ENCODE measurements at places on chromosomes 11 and 22. TPM values are rescaled to one million over a fixed set of nuclear protein-coding genes. Genes with fewer than 3 reads are reported as not detected.

GRCh38 chr11:74019860-74020259 lies 11.0 kb upstream of the UCP3 start:
- H3K36me3 ChIP-seq: no peaks in the 10 kb centered on the region
- H3K4me1 ChIP-seq: peaks cover 18% of the 10 kb centered on the region
- H3K27me3 ChIP-seq: no peaks in the 10 kb centered on the region
- DNase-seq: no peak

CCDC82 gene
- 30.7 TPM for total RNA-seq

SMIM38 gene
- 2.6 TPM for total RNA-seq

GRCh38 chr11:30128269-30128932 lies 102.4 kb upstream of the FSHB start:
- DNase-seq: no peak
- H3K4me1 ChIP-seq: no peaks in the 10 kb centered on the region
- no peaks in the 10 kb centered on the region for H3K27me3 ChIP-seq

- DNase-seq: no peak
- no peak overlapping the region for H3K27ac ChIP-seq
- H3K4me1 ChIP-seq: peaks cover 26% of the 10 kb centered on the region
Measured at GRCh38 chr11:57460758-57461749, 726 bp downstream of the RTN4RL2 start.

GRCh38 chr11:131168839-131169713 lies 201.3 kb upstream of the NTM start:
- H3K27ac ChIP-seq: no peak overlapping the region
- H3K4me1 ChIP-seq: no peaks in the 10 kb centered on the region
- no peaks in the 10 kb centered on the region for H3K27me3 ChIP-seq
- no peak for DNase-seq

GRCh38 chr11:10160350-10160749 lies 133.7 kb downstream of the SBF2 start:
- H3K4me3 ChIP-seq: no peak overlapping the region
- no peaks in the 10 kb centered on the region for H3K27me3 ChIP-seq
- DNase-seq: no peak
- no peaks in the 10 kb centered on the region for H3K36me3 ChIP-seq

FAU gene
- 786 TPM for total RNA-seq

- peak overlapping the region; percentile 100 for H3K27ac ChIP-seq
- H3K36me3 ChIP-seq: no peaks in the 10 kb centered on the region
- no peak for DNase-seq
- peak overlapping the region; percentile 89 for H3K4me3 ChIP-seq
Measured at GRCh38 chr22:17638182-17638431, 450 bp upstream of the BCL2L13 start.

DNA sequence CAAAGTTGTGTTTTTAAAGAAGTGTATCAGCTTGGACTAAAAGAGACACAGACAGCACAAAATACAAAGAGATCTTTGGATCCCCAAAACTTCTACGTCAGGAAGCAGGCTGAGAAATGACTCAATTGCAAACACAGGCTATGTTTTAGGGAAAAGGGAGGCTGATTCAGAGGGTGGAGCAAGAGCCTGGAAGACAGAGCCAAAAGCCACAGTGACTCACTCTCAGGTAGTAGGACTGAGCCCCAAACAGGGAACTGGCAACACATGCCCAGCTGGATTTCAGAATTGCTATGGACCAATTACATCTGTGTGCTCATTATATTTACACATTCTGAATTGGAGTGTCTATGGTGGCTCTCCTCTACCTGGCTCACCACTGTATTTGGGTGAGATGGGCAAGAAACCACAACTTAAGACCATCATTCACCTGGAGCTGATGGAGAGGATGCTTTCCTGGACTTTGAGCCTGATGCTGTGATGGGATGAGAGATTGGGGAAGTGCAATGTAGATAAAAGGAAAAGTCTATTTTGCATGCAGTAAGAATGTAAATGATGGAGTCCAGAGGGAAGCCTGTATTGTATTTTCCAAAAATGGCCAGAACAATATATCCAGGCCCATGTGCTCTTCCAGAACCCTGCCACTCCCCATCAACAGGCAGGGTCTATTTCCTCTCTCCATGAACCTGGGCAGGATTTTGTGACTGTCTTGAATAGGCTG lies 20.8 kb upstream of the LINC01488 start:
- H3K27me3 ChIP-seq: no peaks in the 10 kb centered on the region
- no peak overlapping the region for H3K4me3 ChIP-seq
- no peaks in the 10 kb centered on the region for H3K36me3 ChIP-seq
- no peak overlapping the region for H3K27ac ChIP-seq
- no peaks in the 10 kb centered on the region for H3K4me1 ChIP-seq

DNA sequence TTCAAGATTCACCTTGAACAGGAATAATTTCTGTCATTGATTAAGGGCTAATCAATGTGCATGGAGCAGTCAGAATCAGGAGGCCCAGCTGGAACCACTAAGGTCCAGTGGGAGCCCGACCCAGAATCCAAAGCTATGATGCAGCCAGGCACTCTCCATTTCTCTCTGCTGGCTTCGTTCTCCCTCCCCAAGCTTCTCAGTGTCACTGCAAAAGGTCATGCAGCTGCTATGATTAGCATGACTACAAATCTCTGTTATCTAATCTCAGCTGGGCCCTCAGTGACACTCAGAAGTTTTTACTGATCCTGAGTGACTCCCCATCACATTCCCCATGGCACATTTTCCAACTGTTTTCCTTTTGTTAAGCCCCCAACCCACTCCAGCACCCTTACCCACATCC lies 31.1 kb upstream of the PRSS23 start:
- H3K4me3 ChIP-seq: no peak overlapping the region
- DNase-seq: no peak
- no peak overlapping the region for H3K27ac ChIP-seq
- no peaks in the 10 kb centered on the region for H3K4me1 ChIP-seq
- H3K36me3 ChIP-seq: no peaks in the 10 kb centered on the region

SLC5A12 gene
- not detected for total RNA-seq

HOATZ gene
- not detected for total RNA-seq

DNA sequence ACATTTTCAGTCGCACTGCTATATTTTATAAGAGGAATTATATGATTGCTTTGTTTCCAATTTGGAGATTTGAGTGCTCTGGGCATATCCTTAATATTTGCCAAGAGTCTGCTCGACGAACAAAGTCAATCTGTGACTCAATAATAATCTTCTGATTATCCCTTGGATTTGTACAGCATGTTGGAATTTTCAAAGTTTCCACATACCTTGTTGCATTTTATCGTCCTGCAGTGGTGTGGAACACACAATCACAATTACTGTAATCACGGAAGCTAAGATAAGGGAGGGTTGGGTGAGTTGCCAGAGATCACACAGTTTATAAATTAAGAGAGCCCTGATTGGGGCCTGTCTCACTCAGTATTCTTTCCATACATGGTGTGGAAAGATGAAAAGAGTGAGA lies 189.3 kb downstream of the GUCY1A2 start:
- no peak overlapping the region for H3K4me3 ChIP-seq
- H3K4me1 ChIP-seq: no peaks in the 10 kb centered on the region
- H3K36me3 ChIP-seq: no peaks in the 10 kb centered on the region
- no peak for DNase-seq

- H3K27me3 ChIP-seq: no peaks in the 10 kb centered on the region
- no peaks in the 10 kb centered on the region for H3K36me3 ChIP-seq
- no peak for DNase-seq
- no peak overlapping the region for H3K4me3 ChIP-seq
- H3K27ac ChIP-seq: no peak overlapping the region
Measured at GRCh38 chr11:15159085-15159484, 44.4 kb downstream of the INSC start.

DNA sequence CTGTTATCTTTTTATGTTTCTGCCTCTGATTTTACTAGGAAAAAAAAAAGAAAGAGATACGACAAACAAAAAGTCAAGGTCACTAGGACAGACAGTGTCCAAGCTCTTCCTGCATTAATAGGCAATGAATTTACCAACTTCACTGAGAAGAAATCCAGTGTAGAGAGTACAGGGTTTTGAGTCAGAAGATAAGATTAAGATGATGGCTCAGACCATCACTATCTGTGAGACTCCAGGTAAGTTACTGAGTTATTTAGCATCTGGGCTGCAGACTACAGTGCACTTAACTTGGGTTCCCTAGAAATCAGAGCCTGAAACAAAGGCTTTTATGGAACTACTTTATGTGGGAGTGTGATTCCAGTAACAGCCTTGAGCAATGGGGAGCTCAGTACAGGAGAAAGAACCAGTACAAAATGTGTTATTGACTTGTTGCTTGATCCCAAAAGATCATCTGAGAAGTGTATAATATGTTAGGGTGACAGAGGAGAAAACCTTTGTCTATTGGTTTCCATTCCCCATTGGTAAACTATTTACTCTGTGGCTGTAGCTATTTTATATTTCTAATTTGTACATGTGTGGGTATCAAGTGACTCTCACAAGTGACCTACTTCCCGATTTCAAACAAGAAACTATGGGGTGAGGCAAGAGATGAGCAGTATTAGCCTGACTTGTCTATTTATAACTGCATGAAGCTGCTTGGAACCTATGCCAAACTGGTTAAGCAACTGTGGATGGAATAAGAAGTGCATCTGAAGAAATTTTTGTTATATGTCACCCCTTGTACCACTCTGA lies 395.8 kb downstream of the RAB38 start:
- no peak for DNase-seq
- H3K36me3 ChIP-seq: no peaks in the 10 kb centered on the region
- no peaks in the 10 kb centered on the region for H3K4me1 ChIP-seq
- H3K27me3 ChIP-seq: no peaks in the 10 kb centered on the region
- H3K27ac ChIP-seq: no peak overlapping the region

DNA sequence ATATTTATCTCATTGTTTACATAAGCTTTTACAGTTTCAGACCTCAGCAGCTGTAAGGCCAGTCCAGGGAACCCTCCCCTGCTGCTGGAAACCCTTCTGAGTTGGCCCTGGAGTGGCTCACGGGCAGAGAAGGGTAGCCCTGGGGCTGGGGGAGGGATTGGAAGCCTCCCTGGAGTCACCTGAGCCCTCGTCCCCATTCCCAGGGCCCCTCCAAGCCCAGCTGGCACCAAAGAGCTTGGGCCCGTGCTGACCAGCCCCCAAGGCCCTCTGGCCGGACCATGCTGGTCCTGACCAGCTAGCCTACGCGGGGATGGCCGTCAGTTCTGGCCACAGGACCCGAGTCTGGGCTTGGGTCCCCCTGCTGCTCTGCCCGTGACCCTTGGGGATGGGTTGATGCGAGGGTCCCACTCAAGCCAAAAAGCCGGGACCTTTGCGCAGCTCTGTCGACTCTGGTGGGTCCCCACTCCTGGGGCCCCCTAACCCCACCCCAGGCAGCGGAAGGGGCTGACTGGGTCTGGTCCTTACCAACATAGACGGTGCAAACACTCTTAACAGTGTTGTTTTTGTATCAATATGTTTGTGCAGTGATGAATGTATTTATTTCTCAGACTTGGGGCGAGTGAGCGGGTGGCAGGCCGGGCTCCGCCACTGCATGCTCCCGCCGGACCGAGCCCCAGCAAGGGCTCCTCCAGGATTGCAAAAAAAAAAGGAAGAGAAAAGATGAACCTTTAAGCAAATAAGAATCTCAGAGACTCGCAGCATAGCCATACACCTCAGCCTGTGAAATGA lies 17.5 kb upstream of the TMEM191C start:
- peaks cover 9% of the 10 kb centered on the region for H3K36me3 ChIP-seq
- H3K4me1 ChIP-seq: no peaks in the 10 kb centered on the region
- no peak overlapping the region for H3K27ac ChIP-seq
- H3K4me3 ChIP-seq: no peak overlapping the region
- H3K27me3 ChIP-seq: no peaks in the 10 kb centered on the region
- no peak for DNase-seq

- H3K4me3 ChIP-seq: no peak overlapping the region
- H3K27ac ChIP-seq: no peak overlapping the region
- H3K36me3 ChIP-seq: no peaks in the 10 kb centered on the region
- peak; percentile 34 for DNase-seq
- H3K27me3 ChIP-seq: no peaks in the 10 kb centered on the region
Measured at GRCh38 chr11:2515401-2516275, 70.8 kb downstream of the KCNQ1 start.

DNA sequence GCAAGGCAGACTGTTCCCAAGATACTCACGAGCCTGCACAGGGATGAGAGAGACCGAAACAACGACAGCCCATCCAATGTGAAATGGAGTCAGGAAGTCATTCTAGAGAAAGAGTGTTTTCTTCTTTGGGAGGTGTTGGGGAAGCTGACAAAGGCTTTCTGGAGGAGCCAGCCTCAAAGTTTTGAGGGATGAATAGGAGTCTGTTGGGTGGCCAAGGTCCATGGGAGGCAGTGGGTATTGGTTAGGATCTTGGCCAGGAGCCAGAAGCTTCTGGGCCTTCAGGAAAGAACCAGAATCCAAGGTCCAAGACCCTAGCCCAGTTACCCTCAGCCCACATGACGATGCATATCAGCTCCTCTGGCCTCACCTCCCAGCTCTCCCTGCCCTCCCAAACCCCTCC lies 59.9 kb upstream of the SHISAL1 start:
- no peak for DNase-seq
- no peaks in the 10 kb centered on the region for H3K27me3 ChIP-seq
- no peak overlapping the region for H3K27ac ChIP-seq
- H3K4me3 ChIP-seq: no peak overlapping the region
- no peaks in the 10 kb centered on the region for H3K36me3 ChIP-seq

DGAT2 gene
- total RNA-seq: 36.1 TPM

CSNK2A3 gene
- 2.6 TPM for total RNA-seq

- H3K4me1 ChIP-seq: no peaks in the 10 kb centered on the region
- no peak for DNase-seq
- H3K27me3 ChIP-seq: no peaks in the 10 kb centered on the region
- H3K36me3 ChIP-seq: no peaks in the 10 kb centered on the region
- peak overlapping the region; percentile 32 for H3K4me3 ChIP-seq
Measured at GRCh38 chr11:68436985-68437926, 23.3 kb upstream of the PPP6R3 start.

- no peaks in the 10 kb centered on the region for H3K4me1 ChIP-seq
- no peaks in the 10 kb centered on the region for H3K36me3 ChIP-seq
- H3K27ac ChIP-seq: no peak overlapping the region
- peak overlapping the region; percentile 68 for H3K4me3 ChIP-seq
- H3K27me3 ChIP-seq: peaks cover 13% of the 10 kb centered on the region
Measured at GRCh38 chr11:33829430-33830141, 55.3 kb upstream of the FBXO3 start.

RASD2 gene
- 0.16 TPM for total RNA-seq

OR52H1 gene
- total RNA-seq: 0.96 TPM

DNA sequence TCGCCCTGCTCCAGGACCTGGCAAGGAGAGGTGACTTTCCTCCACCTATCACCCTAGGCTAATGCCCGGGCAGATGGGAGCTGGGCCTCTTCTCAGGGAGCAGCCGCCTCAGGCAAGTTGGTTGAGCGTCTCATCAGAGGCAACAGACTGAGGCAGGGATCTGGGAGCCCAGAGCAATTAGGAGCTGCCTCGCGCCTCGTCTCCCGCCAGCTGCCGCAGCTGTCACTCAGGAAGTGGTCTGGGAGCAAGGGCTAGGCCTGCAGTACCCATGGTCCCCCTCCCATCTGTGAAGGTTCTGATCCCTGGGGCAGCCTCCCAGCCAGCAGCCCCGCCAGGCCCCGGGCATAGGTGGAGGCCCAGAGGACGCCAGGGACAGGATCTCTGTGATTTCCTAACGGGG lies 4.6 kb upstream of the CABP7 start:
- H3K36me3 ChIP-seq: no peaks in the 10 kb centered on the region
- H3K27ac ChIP-seq: no peak overlapping the region
- H3K27me3 ChIP-seq: peaks cover 26% of the 10 kb centered on the region
- no peak overlapping the region for H3K4me3 ChIP-seq
